ENCODE measurements at places on chromosomes 4 and X.
A peak's percentile ranks its signal among the peaks of the same experiment; 100 is the strongest.

DNA sequence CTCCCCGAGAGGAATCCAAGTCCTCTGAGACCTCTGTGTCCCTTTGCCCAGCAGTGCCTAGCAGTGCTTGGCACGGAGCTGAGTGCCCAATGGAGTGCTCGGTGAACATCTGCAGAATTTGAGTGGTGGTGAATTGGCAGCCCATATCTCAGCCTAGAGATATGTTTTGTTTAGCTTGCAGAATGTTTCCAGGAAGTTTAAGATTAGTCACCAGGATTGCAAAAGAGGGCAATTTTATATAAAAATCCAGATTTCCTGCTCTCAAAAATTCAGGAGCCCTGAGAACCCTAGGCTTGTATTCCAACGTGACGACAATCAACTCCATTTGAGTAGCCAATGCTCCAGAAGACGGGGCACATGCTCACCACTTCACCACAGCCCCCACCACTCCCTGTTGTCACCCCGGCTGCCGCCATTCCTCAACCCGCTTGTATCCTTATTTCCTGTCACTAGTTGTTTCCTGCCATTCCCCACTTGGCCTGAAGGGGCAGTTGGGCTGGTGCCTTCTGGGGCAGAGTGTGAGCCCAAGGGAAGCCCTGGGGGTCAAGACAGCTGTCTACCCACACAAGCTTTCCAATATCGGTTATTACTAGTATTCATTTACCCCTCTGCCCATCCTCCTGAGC is 116.9 kb downstream of the EFNB1 start:
- DNase-seq, result peak; percentile 1

GRCh38 chr4:67437974-67438713 is 107.2 kb downstream of the CENPC start:
- DNase-seq, result no peak

GRCh38 chrX:13511944-13512330 is 57.5 kb upstream of the EGFL6 start:
- no peak for DNase-seq

- no peak for DNase-seq
Observed at GRCh38 chr4:123976819-123977218, 580.2 kb downstream of the SPRY1 start.

DNA sequence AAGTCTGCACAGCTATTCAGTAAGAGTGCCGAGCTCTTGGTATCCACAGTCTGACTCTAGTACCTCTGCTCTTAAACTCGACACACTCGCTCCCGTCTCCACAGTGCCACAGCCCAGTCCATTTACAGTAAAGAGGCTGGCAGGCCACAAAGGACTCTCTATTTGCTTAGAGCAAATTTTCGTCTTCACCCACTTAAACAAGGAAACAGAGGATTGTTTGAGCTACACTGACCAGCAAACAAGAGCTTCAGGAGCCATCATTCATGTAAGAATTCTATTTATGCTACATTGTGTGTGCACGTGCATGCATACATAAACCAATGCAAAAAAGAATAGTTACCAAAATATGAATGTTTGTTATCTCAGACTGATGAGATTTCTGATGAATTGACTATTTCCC is 290.2 kb downstream of the USP46 start:
- no peak for DNase-seq

DNA sequence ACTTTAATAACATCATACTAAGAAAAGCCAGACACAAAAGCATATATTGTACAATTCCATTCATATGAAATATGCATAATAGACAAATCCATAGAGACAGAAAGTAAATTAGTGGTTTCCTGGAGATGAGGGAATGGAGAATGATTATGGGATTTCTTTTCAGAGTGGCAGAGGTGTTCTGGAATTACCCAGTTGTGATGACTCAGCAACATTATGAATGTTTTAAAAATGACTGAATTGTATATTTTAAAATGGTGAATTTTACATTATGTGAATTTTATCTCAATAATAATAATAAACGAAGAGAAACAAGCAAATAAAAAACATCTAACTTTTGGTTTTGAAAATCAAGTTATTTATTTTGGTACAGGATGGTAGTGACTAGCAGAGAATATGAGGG is 11.2 kb downstream of the ZXDA start:
- no peak for DNase-seq

GRCh38 chr4:185127021-185127925 is 15.8 kb upstream of the SLC25A4 start:
- DNase-seq, result no peak

GRCh38 chr4:104728380-104729122 is 233.9 kb upstream of the CXXC4 start:
- no peak for DNase-seq

DNA sequence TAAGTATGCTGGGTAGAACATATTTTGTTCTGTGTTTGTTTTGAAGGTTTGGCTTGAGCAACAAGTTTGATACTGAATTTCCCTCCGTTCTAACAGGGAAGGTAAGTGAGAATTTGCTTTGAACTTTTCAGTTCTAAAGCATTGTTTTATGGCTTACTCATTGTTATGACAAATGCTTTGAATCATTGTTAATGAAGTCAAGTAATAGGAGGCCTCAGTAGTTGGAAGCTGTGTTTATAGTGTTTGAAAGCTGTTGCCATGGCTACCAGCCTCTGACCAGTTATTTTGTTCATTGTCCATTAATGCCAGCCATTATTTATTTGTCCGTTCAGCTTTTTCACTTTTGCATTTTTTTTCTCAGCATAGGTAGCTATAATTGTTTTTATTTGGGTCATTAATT is 14.4 kb downstream of the CHIC1 start:
- no peak for DNase-seq

DNA sequence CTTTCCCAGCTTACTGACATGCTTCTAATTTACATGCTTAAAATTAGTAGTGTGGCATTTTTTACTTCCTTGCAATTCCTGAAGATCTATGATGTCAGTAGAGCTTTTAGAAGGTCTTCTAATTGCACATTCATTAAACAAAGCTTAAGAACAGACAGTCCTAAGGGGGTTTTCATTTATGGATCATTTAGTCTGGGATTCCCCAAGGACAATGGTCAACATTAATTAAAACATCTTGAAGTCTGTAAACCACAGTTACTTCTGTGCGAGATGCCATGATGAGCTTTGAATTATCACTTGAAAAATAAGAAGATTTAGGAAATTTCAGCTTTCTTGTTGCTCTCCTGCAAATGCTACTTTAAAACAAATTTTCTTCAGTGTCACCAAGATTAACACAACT is 20.2 kb downstream of the ANXA3 start:
- no peak for DNase-seq
